ENCODE measurements at places on chromosomes 13 and 19.

GRCh38 chr13:46176756-46177155, 5.2 kb downstream of the LCP1 start:
- peak; percentile 88 for DNase-seq

GRCh38 chr13:28636677-28637317, 22.1 kb upstream of the POMP start:
- DNase-seq = no peak

- DNase-seq = no peak
Observed at GRCh38 chr13:98783856-98784478, 31.5 kb upstream of the SLC15A1 start.

GRCh38 chr13:114282041-114282670, 755 bp downstream of the UPF3A start:
- peak; percentile 34 for DNase-seq

DNA sequence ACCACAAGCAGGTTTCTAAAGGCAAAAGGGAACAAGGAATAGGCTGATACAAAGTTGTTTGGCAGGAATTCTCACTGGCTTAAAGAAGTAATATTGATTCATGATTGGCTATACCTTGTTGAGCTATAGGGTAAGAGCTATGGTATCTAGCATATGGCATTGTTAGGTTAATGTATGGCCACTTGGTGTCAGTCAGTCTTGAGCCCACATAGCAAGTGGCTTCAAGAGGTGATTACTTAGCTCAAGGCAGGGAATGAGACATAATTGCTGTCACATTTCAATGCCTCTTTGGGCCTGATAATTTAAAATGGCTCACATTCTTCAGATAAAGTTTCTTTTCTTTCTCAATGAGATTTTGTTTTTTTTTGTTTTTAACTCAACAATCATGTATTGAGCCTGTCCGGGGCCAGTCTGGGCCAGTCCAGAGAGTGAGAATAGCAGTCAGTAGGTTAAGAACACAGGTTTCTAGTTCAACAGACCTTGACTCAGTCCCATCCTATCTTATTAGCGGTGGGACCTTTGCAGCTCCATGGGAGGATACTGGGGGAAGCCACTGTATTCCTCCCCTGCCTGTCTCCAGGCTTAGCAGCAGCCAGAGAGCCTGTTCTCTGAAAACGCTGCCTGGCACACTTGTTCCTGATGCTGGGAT, 45.8 kb upstream of the RCBTB2 start:
- DNase-seq = no peak

DNA sequence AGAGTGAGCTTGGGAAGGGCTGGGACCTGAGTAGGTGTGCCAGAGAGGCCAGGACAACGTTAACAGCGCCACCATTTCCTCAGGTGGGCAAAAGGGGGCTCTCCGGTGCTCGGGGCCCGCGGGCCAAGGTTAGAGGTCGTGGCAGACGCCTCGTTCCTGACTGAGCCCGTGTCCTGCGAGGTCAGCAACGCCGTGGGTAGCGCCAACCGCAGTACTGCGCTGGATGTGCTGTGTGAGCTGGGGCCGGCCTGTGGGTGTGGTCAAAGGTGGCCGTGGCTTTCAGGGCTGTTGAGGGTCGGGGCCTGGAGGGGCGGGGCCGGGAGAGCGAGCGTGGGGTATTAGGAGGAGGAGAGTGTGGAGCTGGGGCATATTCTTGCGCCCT, 3.7 kb downstream of the KIRREL2 start:
- DNase-seq = no peak

DNA sequence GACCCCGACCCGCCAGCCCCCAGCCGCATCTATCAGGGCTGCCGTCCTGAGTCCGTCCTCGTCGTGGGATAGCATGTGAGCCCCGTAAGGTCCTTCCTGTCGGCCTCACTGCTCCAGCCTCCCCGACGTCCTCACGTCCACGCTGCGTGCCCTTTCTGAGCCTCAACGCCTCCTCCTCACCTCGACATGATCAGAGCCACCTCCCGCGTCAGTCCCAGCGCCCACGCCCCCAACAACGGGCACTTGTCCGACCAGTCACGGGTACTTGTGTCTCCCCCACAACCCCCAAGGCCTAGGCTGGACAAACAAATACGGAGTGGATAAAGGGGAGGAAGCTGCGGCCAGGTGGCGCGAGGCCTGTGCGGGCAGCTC, 665 bp downstream of the ZNF497 start:
- DNase-seq = no peak

DNA sequence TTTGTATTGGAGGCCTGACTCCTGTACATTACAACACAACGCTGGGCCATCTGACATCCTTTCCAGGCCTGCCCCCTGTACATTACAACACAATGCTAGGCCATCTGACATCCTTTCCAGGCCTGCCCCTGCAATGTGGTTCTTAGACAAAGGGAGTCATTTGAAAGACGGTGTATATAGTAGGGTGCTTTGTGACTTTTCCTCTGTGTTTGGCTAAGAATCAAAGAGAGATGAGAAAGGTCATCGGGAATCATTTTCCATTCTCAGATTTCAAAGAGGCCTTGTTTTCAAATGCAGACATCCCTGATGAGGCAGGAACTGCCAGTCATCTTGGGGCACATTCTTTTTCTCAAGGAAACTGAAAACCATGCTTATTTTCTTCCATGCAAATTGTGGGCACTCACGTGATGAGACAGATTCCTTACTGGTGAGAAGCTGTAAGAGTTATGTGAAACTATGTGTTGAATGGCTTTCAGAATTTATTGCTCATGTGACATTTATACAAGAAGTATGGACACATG, 551.6 kb downstream of the MYO16 start:
- DNase-seq = no peak

DNA sequence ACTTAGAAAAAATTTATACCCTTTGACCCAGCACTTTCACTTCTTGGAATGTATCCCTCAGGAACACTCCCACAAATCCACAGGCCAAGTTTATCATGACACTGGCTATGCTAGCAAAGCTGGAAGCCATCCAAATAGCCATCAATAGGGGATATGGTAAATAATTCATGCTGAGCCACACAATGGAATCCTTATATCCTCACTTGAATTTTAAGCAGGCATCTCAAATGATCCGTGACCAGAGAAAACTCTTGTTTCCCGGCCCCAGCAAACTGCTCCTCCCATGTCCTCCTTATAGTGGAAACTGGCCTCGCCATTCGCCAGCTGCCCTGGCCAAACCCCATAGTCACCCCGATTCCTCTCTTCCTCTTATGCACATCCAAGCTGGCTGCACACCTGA, 37.6 kb downstream of the GRIK5 start:
- DNase-seq = no peak

GRCh38 chr19:13031917-13032623, 36.8 kb downstream of the NFIX start:
- no peak for DNase-seq

GRCh38 chr19:33332248-33332647, 29.9 kb upstream of the CEBPA start:
- no peak for DNase-seq

GRCh38 chr13:55553701-55554100, 1587.0 kb upstream of the PRR20A start:
- DNase-seq = no peak

GRCh38 chr13:106797081-106797640, 229.2 kb upstream of the ARGLU1 start:
- no peak for DNase-seq

DNA sequence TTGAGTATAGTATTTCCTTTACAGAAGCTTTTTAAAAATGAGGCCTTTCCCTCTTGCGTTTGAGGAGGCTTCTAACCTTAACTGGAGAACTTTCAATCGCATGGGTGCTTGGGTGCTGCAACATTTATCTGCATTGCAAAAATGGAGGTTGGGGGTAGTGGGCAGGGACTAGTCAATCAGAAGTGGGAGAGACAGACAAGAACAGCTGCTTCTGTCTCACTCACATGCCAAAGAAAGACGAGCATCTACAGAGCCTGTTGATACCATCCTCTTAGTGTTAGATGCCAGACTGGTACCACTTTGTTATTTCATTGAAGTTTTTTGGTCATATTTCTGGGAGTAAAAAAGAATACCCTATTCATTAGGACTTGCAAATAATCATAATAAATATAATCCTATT, 1292.2 kb downstream of the UQCRFS1 start:
- DNase-seq = no peak

DNA sequence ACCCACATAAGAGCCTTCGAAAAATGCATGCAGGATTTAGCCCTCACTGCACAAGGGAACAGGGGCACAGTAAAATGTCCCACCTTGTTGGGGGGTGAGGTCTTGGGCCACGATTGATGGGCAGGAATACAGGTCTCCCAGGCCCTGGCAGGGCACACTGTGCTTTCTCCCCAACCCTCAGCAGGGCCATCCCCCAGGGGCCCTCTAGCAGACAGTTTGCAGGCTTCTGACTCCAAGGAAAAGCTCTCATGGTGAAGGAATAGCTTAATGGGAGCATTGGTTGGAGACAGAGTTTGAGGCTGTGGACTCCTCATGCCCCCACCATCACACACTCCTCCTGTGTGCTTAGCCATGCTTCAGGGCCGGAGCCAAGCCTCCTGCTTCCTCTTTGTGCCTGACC, 484.6 kb downstream of the ZNF536 start:
- no peak for DNase-seq

GRCh38 chr13:79448413-79448812, 32.5 kb upstream of the NDFIP2 start:
- DNase-seq = peak; percentile 13

DNA sequence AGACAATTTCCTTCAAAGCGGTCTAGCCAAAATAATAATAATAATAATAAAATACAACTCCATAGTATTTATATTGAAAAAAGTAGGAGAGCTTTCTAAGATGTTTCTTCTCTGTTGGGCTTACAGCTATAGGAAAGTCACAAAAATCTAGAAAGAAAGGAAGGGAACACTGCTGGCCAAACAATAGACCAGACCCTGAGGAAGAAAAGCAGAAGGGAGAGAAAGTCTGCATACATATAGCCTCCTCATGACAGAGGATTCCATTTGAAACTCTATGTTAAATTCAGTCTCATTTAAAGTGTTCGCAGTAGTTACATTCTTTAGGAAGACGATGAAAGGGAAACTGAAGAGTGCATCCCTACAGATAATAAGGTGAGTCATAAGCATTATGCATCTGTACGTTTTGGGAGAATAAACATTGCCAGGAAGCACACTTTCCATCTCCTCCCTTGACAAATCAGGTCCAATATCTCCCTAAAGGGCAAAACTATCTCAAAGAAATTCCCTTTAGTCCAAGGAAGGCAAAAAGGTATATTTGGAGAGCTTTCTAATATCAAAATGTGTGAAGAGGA, 86.5 kb downstream of the PCDH9 start:
- DNase-seq = no peak

- no peak for DNase-seq
Observed at GRCh38 chr13:86378628-86379027, 579.4 kb upstream of the SLITRK6 start.

DNA sequence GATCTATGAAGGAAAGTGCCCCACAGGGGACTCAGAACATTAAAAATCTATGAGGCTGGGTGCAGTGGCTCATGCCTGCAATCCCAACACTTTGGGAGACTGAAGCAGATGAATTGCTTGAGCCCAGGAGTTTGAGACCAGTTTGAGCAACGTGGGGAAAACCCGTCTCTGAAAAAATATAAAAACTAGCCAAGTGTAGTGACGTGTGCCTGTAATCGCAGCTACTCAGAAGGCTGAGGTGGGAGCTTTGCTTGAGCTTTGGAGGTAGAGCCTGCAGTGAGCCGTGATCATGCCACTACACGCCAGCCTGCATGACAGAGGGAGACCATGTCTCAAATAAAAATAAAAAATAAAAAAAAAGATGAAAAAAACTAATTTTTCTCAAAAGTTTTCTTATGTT, 1070.6 kb downstream of the PCDH9 start:
- DNase-seq = no peak

- no peak for DNase-seq
Observed at GRCh38 chr13:45879666-45880065, 28.1 kb upstream of the SIAH3 start.

DNA sequence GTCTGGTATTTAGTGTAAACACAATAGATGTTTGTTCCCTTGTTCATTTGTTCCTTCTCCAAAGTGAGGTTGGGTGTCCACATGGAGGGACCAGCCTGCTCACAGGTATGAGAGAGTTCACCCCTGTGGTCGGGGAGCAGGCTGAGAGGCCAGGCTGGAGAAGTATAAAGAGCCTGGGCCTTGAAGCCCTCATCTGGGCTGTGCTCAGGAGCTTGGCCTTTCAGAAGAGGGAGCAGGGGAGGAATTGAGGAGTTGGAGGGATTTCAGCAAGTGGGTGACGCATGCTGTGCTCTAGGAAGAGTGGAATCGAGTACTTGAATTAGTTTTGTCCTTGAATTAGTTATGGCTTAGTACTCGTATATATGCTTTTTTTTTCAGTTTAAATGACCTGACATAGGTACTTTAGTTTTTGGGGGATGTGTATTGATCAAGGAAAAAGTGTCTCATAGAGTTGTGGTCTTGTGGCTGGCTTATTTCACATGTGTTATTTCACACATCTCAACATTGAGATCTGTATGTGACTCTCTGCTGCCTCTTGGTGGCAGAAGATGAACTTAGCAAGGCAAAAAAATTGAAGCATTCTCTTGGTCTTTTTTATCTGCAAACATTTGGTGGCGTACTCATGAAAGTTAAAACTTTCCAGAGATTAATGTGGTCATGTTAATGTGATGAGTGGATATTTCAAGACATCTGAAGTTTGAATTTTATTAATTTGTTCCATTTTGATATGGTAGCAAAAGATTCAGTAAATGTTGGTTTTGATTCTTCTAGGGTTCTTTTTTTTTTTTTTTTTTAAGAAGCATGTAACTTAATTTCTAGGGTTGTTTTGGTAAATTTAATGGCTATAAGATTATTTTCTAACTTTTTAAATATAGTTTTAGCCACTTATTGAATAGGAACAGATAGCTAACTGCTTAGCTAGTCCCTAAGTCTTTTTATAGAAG, 54.3 kb downstream of the SLAIN1 start:
- DNase-seq = peak; percentile 45

DNA sequence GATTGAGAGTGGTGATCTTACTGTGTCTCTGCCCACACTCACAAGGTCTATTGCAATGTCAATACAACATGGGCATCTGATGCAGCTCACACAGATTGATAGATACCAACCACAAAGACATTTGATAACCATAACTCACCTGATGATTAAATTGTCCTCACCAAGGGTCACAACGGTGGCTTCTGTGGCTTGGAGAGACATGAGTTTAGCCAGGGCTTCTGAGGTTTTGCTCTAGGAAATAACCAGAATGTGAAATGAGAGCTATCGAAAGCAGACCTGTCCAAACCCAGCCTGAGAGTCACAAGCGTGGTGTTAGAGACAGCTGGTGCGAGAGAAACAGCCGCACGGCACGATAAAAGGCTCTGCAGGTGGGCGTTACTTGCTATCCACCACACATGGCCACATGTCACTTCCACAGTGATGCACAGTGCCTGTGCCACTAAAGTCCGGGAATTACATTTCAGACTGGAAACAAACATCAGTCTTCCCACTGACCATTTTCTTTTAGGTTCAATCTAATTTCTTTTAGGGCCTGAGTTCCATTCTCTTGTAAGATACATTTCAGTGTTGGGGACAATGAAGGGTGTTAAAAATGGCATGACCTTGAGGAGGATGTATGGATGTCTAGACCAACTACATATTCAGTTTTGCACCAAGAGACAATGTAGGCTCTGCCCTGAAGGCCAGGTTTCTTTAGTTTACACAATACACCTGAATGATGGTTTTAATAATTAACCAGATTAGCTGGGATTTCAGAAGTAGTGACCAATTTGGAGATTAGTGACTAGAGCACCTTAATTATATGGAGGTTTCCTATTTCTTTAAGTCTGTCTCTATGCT, 53.7 kb downstream of the ATP7B start:
- DNase-seq = peak; percentile 55

- peak; percentile 31 for DNase-seq
Observed at GRCh38 chr19:54606891-54607784, 13.7 kb downstream of the LILRA1 start.
